NCI-H1105 (cell line): ENCODE measurements at places on chromosomes 16 and 17.

DNA sequence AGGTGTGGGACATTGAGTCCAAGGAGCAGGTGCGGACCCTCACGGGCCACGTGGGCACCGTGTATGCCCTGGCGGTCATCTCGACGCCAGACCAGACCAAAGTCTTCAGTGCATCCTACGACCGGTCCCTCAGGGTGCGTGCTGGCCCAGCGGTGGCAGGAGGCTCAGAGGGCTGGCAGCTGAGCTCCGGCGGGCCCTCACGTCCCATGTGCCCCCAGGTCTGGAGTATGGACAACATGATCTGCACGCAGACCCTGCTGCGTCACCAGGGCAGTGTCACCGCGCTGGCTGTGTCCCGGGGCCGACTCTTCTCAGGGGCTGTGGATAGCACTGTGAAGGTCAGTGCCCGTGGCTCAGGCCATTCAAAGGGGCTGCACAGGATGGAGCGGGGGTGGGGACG, 20.4 kb downstream of the CASKIN1 start:
- no peak for DNase-seq

- no peak for DNase-seq
Measured at GRCh38 chr17:40703652-40704051, at the start of gene KRT24. TSS of gene KRT24 (minus strand) at chr17:40703752. CDS start at chr17:40703693, 59 bp downstream.

DNA sequence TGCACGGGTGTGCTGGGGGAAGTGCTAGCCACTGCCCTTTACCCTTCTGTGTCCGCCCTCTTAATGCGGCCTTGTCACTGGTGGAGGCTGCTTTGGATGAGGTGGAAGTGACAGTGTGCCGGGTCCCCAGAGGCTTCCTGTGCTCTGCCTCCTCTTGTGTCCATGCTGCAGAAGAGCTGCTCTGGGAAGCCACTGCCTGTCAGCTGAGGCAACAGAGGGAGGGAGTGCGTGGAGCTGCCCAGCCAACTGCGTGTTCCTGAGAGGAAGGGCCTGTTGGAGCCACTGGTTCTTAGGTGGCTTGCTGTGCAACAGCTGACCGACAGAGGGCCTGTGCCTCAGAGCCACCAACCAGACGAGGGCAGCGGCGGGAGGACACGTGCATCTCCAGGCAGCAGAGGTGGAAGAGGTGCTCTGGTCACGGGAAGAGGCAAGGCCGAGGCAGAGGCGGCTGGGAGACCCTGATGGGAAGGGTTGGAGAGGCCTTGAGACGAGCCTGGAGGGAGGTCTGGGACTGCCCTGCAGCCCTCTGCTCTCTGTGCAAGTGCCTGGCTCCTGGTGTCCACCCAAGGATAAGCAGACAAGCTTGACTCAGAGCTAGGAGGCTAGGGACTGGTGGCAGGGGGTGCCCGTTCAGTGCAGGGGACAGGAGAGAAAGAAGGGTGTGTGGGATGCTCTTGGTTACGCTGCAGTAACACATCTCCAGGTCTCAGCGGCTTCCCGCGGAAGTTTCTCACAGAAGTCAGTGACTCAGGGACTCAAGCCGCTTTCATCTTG, 25.4 kb downstream of the B9D1 start:
- no peak for DNase-seq

DNA sequence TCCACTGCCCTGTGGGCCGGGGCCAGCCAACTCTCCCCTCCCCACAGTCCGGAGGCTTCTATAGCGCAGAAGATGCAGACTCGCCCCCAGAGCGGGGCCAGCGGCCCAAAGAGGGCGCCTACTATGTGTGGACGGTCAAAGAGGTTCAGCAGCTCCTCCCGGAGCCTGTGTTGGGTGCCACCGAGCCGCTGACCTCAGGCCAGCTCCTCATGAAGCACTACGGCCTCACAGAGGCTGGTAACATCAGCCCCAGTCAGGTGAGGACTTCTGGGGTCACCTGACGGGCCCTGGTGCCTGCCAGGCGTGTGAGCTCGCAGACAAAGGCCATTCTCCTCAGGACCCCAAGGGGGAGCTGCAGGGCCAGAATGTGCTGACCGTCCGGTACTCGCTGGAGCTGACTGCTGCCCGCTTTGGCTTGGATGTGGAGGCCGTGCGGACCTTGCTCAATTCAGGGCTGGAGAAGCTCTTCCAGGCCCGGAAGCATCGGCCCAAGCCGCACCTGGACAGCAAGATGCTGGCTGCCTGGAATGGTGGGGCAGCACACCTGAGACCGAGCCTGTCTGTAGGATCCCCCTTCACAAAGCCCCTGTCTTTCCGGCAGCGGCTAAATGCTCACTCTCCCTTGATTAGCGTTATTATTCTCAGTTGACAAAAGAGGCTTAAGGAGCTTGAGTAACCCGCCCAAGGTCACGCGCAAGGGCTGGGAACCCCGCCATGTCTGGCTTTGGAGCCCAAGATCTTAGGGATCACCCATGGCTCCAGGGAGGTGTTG, 3.9 kb downstream of the SPATA20 start:
- no peak for DNase-seq

DNA sequence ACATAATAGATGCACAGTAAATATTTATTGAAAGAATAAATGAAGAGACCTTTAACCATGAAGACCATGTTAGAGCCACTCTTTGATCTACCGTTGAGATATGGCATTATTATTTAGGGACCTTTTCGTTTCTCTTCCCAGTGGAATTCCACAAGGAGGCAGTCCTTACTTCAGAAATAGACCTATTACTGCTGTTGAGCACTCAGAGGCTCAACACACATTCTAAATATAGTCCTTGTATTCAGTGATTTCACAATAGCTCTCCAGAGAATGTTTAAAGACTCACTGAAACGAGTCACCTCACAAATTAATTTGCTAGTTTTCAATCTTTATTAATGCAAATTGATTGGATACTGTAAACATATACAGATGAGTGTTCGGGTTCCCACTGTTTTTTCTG, 603.8 kb downstream of the CDH8 start:
- DNase-seq = no peak

- no peak for DNase-seq
Measured at GRCh38 chr17:37338847-37339246, 36.9 kb upstream of the C17orf78 start.
